ENCODE measurements at places on chromosomes 2 and 18. TPM values are rescaled to one million over a fixed set of nuclear protein-coding genes. Genes with fewer than 3 reads are reported as not detected.

GRCh38 chr18:22604390-22604985 is 186.8 kb upstream of the CTAGE1 start:
- no peak for DNase-seq

GRCh38 chr2:188766471-188766856 is 207.7 kb upstream of the COL3A1 start:
- DNase-seq = no peak

DNA sequence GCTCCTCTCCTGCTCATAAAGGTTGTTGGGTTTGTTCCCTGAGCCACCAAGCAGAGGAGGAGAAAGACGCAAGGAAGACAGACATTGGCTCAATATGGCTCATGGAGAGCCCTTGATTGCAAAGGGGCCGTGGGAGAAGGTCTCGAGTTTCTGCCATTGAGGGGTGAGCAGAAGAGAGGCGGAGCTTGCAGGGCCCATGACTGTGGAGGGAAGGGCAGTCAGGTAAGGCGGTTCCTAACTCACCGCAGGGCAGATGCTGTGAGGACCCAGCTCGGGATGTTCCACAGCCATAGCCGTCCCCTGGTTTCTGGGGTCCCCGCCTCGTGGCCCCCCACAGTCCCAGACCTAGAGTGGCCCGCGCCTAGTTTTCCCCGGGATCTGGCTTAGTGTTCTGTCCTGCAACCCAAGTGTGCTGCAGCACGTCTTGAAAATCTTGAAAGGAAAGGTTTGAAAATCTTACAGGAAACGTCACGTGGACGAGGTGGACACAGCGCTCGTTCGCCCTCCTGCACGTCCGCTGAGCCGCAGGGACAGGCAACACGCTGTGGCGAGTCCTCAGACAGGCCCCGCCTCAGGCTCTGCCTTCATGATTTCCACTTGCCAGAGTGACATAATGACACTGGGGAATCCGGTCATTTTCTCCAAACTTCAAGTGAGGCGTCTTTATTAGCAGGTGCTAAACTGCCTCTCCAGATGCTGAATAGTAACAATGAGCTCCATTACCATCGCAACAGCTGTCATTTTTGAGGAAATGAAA is 105.5 kb upstream of the HDAC4 start:
- DNase-seq = no peak

GRCh38 chr2:219168932-219169331 is 897 bp downstream of the SLC23A3 start:
- no peak for DNase-seq

Gene ANKRD36C
- 17.7 TPM for total RNA-seq

Gene B3GNT7
- total RNA-seq = 6.1 TPM

Gene BOLL
- total RNA-seq = not detected

Gene TMEM37
- total RNA-seq = 2.3 TPM

Measured in HCT116 (cell line).